Endothelial cell of umbilical vein (primary cell): ENCODE measurements at places on chromosomes 13 and 19. TPM values are rescaled to one million over a fixed set of nuclear protein-coding genes. Genes with fewer than 3 reads are reported as not detected.

GRCh38 chr13:29005763-29006120, 185.6 kb downstream of the MTUS2 start:
- no peak for DNase-seq

- DNase-seq = no peak
Observed at GRCh38 chr19:39737891-39738290, at the start of gene CLC. Gene CLC, minus strand, starts transcription at chr19:39738029. Its CDS starts 77 bp downstream, at chr19:39737952.

The ZSWIM9 gene
- 1.0 and 1.2 TPM in 2 replicates for polyA plus RNA-seq

- no peak for DNase-seq
Observed at GRCh38 chr13:23561261-23561660, 9.0 kb upstream of the TNFRSF19 start.

DNA sequence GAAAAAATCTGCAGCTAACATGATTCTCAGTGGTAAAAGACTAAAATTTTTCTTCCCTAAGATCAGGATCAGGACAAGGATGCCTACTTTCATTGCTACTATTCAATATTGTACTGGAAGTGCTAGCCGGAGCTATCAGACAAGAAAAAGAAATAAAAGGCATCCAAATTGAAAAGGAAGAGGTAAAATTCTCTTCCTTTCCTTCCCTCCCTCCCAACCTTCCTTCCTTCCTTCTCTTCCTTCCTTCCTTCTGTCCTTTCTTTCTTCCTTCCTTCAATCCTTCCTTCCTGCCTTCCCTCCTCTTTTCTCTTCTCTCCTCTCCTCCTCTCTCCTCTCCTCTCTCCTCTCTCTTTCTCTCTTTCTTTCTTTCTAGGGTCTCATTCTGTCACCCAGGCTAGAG, 26.7 kb upstream of the LRP3 start:
- no peak for DNase-seq
